Choroid plexus epithelial cell (primary cell): ENCODE measurements at places on chromosomes 16 and 17.

DNA sequence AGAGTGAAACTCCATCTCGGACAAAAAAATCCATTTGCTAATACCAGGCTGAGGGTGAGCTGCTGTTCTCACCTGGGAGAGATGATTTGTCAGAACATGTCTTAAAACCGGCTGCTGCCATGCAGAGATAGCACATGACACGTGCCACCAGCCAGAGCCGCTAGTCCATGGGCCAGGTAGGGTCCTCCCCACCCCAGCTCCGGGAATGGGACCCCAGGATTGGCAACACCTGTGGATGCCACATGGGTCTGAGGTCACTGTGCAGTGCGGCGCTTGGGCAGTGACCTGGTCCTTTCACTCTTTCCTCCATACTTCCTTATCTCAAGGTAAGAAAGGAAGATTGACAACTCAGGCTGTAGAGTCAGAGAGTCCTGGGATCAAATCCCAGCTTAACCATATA is 393.3 kb upstream of the TNRC6C start:
- DNase-seq, result no peak

- no peak for DNase-seq
Measured at GRCh38 chr16:4572715-4573114, 16.6 kb downstream of the C16orf96 start.

DNA sequence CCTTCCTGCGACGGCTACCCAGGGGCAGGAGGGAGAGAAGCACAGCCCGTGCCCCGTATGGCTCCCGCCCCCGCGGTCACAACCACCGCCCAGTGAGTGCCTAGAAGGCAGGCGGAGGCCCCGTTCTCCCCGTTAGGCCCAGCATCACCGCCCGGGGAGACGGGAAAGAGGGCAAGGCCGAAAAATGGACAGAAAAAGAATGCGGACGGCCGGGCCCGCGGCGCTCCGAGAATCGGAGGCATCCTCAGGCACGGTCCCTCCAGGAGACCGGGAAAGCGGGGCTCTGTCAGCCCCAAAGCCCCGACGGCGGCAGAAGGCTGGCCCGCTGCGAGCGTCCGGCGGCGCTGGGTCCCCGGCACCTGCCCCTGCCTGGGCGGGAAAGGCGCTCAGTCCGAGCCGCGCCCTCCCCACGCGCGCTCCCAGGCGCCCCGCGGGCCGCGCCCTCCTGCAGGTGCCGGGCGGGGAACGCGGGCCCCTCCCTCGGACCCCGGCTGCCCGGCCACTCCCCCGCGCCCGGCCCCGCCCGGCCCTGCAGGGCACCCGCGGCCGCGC is 407 bp downstream of the MCRIP1 start:
- DNase-seq, result no peak

- DNase-seq, result peak; percentile 94
Measured at GRCh38 chr17:4072487-4073157, 70.2 kb downstream of the ZZEF1 start.

GRCh38 chr17:49741009-49741691 is 22.8 kb downstream of the FAM117A start:
- peak; percentile 45 for DNase-seq

GRCh38 chr16:85819245-85819644 is 19.8 kb downstream of the COX4I1 start:
- DNase-seq, result peak; percentile 87

DNA sequence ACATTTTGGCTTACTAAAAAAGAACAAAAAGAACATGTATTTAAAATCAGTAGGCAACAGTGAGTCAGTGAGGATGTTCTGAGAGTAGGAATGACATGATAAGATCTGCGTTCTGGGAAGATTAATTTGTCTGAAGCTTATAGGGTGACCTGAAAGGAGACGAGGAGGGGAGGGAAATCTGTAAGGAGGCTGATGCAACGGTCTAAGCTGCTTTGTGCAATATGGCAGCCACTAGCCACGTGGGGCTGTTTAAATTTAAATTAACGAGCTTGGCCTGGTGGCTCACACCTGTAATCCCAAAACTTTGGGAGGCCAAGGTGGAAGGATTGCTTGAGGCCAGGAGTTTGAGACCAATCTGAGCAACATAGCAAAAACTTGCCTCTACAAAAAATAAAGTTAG is 181.6 kb upstream of the CACNG3 start:
- no peak for DNase-seq

GRCh38 chr16:29743475-29743826 is 2.3 kb downstream of the C16orf54 start:
- no peak for DNase-seq

GRCh38 chr17:41695954-41696757 is 7.5 kb downstream of the EIF1 start:
- DNase-seq, result peak; percentile 90

GRCh38 chr16:27764869-27765675 is 215.1 kb downstream of the KATNIP start:
- no peak for DNase-seq

DNA sequence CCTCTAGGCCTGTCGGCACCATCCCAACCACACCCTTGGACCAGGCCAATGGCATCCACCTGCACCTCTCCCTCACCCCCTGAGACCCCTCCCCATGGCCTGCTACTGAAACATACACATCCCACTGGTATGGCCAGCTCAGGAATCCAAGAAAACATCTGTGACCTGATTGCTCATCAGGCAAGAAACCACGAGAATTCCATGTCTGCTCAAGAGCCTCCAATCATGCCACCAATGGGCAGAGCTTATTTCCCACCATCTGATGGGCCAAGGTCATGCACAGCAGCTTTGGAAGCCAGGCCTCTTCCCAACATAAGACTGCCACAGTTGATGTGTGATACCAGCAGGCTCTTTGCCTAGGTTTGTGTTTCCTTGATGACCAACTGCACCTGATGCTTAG is 190.1 kb downstream of the C16orf78 start:
- DNase-seq, result no peak

DNA sequence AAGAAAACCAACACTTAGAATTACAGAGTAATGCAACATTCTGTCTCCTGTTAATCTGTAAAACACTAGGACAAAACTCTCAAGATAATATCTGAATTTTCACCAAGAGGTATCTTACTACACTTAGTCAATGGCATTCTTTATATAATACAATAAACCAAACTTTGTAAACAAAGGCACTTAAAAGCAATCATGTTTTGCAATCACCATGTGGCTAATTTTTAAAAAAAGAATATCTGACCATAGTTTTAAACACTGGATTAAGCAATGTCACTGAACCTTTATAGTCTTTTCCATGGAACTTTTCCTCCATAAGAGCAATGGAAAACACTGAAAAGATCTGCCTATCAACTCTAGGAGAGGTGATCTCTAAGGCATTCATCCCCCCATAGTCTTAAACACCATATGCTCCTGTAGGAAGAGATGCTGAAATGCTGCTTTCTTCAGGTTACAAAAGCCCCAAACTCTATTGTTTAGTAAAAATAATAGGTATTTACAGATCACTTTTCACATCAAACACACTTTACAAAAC is 144.2 kb upstream of the CORO6 start:
- no peak for DNase-seq

GRCh38 chr16:73912281-73912680 is 384.3 kb upstream of the PSMD7 start:
- no peak for DNase-seq
